Putamen (tissue), 1 donor: ENCODE measurements at places on chromosomes 4 and X.

- DNase-seq = no peak
These were observed 2.4 kb downstream of the SLC25A43 start for GRCh38 chrX:119401569-119401968.

DNA sequence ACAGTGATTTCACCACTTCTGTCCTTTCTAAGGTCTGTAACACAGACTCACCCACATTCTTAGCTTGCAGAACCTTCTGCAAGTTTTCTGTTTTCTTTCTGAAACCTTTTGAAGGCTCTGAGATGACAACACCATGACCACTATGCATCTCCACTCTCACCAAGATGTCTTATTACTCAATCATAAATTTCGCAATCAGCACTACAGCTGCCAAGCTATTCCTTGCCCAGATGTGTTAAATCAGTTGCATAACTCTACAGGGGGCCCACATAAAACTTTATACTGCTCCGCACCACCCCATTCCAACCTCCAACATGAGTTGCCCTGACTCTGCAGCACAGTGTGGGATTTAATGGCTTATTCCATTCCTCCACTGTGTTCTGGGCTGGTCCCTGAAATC, 229.9 kb downstream of the COL25A1 start:
- no peak for DNase-seq

DNA sequence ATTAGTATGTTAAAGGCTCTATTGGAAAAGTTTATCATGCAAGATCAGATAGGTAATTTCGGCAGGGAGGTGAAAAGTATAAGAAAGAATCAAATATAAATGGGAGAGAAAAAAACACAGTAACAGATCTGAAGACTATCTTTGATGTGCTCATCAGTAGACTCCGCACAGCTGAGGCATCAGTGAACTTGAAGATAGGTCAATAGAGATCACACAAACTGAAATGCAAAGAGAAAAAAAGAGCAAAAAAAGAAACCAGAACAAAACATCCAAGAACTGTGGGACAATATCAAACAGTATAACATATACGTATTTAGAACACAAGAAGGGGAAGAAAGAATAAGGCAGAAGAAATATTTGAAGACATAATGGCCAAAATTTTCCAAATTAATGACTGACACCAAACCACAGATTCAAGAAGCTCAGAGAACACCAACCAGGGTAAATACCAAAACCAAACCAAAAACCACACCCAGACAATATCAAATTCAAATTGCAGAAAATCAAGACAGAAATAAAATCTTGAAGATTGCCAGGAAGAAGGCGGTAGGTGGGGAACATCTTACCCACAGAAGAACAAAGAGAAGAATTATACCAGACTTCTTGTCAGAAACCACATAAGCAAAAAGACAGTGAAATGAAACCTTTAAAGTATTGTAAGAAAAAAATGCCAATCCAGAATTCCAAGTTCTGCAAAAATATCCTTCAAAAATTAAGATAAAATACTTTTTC, 29.1 kb downstream of the PFKFB1 start:
- DNase-seq = no peak

DNA sequence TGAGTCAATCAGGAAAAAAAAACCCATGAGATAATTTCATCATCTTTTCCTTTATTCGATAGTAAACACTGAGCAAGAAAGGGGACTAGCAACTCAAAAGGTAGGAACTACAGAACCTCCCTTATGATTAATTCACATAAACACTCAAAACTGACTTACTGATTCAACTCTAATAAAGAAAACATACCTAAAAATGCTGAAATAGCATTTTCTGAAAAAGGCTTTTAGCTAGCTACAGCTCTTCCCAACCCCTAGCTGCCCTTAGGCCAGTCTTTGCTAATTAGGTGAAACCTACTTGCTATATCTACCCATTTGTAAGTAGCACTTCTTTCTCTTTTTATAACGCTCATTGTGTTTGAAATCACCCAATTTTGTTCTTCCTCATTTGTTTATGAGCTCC, 150.6 kb downstream of the ATRX start:
- DNase-seq = no peak

GRCh38 chrX:141638550-141638949, 49.0 kb downstream of the SPANXA2 start:
- DNase-seq = peak; percentile 38

DNA sequence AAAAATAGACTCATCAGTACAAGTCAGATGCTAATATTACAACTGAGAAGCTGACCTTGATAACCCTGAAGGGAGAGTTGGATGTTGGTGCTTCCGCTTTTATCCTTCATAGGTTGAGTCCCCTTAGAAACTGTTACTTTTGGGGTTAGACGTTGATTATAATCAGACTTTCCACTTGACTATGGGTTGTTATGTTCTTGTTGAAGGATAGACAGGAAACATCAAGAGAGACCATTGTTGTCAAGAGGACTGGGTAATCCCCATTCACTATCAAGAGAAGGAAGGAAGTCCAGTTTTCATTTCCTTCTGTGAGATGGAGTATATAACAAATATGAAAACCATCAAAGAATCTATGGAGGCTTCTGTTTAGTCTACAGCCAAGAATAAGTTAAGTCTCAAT, 229.9 kb upstream of the AFF2 start:
- no peak for DNase-seq

DNA sequence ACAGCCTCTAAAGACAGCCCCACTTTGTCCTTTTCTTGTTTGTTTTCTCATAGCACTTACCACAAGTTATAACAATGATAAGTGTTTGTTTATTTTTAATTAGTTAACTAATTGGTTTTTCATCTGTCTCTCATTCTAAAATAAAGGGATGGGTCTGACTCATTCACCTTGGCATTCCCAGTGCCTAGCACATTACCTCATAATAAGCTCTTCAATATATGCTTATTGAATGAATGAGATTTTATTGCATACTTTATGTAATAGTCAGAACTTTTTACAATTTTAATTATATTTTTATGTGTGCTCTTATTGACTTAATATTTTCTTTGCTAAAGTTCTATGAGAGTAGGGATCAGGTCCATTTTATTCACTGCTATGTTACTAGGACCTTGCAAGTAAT, 22.8 kb upstream of the PRKG2 start:
- DNase-seq = no peak

- DNase-seq = no peak
These were observed 47.4 kb downstream of the C4orf33 start for GRCh38 chr4:129143359-129143758.

- DNase-seq = no peak
These were observed 168.6 kb downstream of the NSUN7 start for GRCh38 chr4:40918330-40918729.

DNA sequence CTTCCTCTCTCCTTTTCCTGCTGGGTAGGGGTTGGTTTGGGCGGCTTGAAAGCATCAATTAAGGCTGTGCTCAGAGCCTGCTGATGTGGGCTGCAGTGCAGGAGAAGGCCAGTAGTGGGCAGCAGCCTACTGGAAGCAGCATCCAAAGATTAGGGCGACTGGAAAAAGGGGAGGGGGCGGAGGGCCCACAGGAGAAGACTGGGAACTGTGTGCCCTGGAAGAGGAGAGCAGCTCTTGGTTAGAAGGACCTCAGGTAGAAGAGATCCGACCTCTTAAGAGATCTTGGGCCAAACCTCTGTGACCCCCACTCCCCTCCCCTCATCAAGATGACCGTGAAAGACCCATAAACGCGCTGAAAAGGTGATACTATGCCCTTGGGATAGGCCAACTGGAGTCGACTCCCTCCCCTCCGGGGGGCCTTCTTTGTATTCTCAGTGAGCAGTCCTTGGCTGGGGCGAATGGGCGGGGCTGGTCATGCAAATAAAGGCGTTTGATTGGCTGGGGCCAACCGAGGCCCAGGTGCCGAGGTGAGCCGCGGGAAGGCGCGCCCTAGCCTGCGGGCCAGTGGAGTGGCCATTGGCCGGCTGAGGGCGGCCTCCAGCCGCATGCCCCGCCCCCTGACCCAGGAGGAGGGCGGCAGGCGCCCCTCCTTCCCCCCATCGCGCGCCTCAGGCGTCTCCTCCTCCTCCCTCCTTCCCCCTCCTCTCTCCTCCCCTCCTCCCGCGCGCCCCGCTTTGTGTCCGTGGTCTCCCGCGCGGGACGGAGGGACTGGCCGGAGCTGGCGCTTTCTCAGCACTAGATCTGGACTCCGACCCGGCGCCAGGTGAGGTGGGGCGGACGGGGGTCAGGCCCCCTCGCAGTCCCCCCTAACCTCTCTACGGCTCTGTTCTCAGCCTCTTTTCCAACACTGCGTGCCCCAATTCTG, 10.1 kb downstream of the DLG3 start:
- no peak for DNase-seq

GRCh38 chr4:129377131-129377845, 281.3 kb downstream of the C4orf33 start:
- DNase-seq = no peak

DNA sequence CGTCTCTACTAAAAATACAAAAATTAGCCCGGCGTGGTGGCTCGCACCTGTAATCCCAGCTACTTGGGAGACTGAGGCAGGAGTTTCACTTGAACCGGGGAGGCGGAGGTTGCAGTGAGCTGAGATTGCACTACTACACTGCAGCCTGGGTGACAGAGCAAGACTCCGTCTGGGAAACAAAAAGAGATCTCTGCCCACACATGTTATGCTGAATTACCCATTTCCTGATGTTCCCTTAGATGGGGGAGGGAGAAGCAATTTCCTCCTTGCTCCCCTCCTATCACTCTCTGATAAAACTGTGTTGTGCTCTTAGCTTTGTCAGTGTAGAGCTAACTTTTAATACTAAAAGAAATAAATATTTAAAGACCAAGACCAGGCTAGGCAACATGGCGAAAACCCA, 102.5 kb downstream of the LARP7 start:
- DNase-seq = no peak

DNA sequence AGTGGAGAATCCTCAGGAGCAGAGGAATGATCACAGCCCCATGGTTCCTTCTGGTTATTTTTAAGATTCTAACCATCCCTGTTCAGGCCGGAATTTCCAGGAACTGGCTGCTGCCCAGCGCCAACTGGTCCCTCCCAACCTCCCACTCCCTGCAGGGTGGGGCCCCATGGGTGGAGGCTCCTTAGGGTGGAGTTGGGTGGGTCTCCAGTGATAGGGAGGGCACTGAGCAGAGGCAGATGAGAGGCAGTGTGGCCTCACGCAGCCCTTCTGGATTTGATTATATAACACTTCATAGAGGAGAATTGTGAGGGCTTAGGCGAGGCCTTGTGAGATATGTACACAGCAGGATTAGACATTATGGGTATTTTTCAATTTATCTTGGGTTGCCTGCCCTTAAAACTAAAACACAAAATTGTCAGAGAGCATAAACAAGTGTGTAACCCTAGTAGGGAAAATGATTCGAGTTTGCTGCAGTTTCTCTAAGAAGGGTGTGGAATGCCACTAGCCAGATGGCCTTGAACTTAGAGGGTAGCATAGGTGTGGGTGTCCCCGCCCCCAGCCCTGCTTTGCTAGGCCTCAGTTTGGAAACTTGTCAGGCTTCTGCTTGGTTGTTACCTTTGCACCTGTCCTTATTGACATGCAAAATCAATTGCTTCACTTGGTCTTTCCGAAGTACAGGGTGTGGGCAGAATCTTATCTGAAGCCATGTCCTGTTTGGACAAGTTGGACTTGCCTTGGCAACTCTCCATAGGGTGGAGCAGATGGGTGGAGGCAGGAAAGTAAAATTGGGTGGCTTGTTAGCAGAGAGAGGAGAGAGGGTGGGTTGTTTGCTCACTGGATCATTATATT, 9.4 kb downstream of the KLF3 start:
- DNase-seq = no peak

- no peak for DNase-seq
These were observed 204.7 kb downstream of the TLL1 start for GRCh38 chr4:166077782-166078181.

DNA sequence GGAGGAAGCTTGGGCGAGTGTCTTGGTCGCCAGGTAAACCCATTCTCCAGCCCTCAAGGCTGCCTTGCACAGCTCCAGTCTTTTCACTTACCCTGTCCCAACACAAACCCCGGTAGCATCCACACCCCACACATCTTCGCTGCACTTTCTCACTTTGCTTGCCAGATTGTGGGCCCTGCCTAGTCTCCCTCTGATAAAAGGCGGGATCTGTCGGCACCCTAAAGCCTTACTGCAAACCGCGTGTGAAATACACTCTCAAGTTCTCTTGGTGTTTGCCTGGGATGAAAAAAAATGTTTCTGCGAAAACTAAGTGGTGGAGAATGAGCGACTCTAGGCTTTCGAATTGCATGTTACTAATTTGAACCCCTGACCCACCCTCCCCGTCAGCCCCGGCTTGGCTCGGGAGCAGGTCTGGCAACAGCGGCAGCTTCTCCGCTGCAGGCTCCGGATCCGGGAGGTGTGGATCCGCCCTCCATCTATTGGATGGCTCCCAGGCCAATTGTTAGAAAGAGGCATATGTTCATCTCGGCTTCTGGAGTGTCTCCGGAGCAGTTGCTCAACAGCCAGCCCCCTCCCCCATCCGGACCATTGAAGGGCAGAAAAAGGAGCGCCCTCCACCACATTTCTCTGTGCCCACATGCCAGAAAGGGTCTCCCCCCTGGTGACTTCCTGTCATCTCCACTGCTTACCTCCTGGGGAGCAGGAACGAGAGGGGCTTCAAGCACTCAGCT, 3.0 kb upstream of the CITED1 start:
- DNase-seq = peak; percentile 6

- DNase-seq = no peak
These were observed 224.5 kb upstream of the GPRIN3 start for GRCh38 chr4:89531932-89532640.

- DNase-seq = no peak
These were observed 31.1 kb downstream of the ZCCHC4 start for GRCh38 chr4:25343671-25344070.

GRCh38 chr4:105878668-105879067, 16.6 kb upstream of the NPNT start:
- no peak for DNase-seq

GRCh38 chr4:31370866-31371465, 650.8 kb downstream of the PCDH7 start:
- peak; percentile 11 for DNase-seq

- DNase-seq = no peak
These were observed 146.9 kb downstream of the DCHS2 start for GRCh38 chr4:154344686-154345085.

GRCh38 chrX:119512146-119512800, 44.0 kb downstream of the SLC25A5 start:
- no peak for DNase-seq

DNA sequence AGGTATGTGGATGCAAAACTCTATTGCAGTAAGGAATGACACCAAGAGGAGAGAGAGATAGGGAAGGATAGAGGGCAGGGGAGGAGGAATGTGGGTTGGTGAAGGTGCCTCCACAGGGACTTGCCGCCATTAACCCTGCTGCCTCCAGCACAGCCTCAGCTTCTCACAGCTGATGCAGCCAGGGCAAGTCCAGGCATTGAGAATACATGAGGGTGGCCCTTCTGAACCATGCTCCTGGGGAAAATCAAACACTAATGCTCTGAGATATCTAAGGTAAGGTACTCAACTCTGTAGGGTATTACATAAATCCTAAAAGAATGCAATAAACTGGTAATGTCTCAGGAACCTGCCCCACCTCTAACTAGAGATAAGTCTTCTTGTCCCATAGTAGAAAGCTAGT, 28.7 kb downstream of the UGT2B7 start:
- DNase-seq = no peak

GRCh38 chr4:164252286-164252685, 501.6 kb upstream of the SMIM31 start:
- DNase-seq = peak; percentile 84

GRCh38 chr4:83282049-83282535, 2.5 kb downstream of the COQ2 start:
- peak; percentile 37 for DNase-seq

GRCh38 chrX:123983240-123983639, 21.7 kb downstream of the STAG2 start:
- no peak for DNase-seq

- no peak for DNase-seq
These were observed 5.8 kb downstream of the MID1IP1 start for GRCh38 chrX:38806875-38807621.
